ENCODE measurements at places on chromosomes 16 and 17.

DNA sequence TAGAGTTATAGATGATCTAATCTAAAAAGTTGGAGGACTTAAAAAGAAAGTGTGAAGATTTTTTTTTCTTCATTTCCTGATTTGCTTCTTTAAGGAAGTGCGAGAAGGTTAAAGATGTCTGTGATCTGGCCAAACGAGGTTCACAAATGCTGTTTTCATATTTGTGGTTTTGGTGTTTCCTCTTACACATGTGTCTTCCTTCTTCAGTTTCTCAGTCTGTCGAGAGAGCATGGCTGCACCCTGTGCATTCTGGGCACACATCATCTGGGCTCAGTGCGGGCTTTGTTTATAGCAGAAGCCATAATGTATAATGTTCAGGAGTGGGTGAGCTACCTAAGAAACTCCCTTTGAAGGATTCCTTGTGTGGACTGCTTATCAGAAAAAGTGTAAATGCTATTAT, 260.4 kb upstream of the TBX2 start:
- DNase-seq, result peak; percentile 78

DNA sequence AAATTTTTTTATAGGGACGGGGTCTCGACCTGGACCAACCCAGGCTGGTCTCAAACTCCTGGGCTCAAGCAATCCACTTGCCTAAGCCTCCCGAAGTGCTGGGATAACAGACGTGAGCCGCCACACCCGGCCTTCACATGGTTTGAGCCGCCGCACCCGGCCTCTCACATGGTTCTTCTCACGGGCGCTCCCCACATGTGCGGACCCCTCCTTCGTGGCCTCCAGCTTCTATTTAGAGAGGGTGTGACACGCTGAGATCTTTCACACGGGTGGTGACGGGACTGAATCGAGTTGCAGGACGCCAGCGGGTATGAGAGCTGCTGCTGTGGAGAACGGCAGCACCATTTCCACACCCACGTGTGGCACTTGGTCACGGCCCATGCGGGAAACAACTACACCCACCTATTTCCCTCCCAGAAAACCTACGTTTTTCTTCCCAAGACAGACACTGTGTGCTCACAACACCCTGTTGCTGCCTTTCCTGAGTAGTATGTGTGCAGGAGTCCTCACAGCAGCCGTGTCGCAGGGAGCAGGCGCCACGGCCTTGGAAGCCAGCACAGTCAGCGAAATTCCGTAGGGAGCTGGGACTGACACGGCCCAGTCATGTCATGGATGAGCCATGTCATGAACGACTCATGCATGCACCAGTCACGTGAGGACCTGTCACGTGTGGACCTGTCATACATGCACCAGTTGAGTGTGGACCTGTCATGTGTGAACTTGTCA, 20.1 kb upstream of the ACSF3 start:
- no peak for DNase-seq

- no peak for DNase-seq
Observed at GRCh38 chr17:71142333-71142732, 973.0 kb downstream of the KCNJ2 start.

DNA sequence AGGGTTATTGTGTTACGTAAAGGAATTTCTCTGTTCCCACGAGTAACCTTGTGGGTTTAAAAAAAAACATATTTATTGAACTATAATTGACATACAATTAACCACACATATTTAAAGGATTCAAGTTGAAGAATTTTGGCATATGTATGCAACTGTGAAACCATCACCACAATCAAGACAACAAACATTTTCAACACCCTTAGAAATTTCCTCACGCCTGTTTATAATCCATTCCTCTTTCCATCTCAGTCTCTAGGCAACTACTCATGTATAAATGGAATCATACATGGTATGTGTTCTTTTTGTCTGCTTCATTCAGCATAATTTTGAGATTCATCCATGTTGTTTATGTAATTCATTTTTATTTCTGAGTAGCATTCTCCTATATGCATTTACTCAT, 104.0 kb downstream of the MRTFB start:
- DNase-seq, result no peak

GRCh38 chr17:83014297-83014696, 65.1 kb upstream of the METRNL start:
- DNase-seq, result no peak
